Karpas-422 (cell line): ENCODE measurements at places on chromosomes 7 and 10. TPM values are rescaled to one million over a fixed set of nuclear protein-coding genes. Genes with fewer than 3 reads are reported as not detected.

The DIP2C gene
- total RNA-seq = 0.11 TPM in 1 of 2 replicates, not detected in the other

The SFXN3 gene
- total RNA-seq = 8.5 and 13.6 TPM in 2 replicates

- no peak for DNase-seq
Observed at GRCh38 chr7:122556873-122557542, 141.9 kb downstream of the RNF133 start.

- no peak for DNase-seq
Observed at GRCh38 chr10:35400595-35401268, 64.4 kb downstream of the CCNY start.

GRCh38 chr10:76299501-76299900 lies 868.1 kb downstream of the LRMDA start:
- DNase-seq = no peak

DNA sequence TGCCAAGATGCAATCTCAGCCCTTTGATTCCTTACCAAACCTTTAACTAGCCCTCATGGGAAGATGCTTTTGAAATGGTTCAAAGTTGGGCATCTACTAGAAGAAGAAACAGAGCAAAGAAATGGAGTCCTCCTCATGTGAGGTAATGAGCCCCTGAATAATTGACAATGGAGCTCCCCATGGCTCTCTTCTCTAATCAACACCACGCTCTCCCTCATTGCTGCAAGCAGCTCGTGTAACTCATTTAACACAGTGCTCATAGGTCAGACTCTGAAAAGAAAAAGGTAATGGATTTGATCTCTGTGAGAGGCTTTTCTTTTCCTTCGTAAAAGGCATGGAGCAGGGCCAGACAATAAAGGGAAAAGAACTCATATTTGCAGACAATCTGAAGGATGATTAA lies 312.8 kb downstream of the PHTF2 start:
- DNase-seq = no peak

The ST7 gene
- 2.8 and 4.6 TPM in 2 replicates for total RNA-seq

- no peak for DNase-seq
Observed at GRCh38 chr7:13933536-13933935, 55.9 kb downstream of the ETV1 start.

GRCh38 chr10:123597676-123598075 lies 68.5 kb upstream of the GPR26 start:
- no peak for DNase-seq

DNA sequence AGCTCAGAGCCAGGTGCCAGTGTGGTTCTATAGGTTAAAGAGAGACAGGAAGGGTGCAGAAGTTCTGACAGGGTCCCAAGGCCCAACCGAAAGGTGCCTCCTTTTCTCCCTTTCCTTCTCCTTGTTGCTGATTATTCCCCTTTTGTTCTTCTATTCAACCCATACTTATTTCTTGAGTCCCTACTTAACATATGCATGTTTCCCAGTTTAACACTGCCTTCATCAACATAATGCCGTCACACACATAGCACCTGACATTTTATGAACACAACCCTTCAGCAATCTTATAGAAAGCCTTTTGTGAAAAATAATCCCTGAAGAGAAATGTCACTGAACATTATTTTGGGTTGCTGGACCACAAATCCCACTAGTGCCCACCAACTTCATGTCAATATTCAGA lies 39.1 kb downstream of the SORBS1 start:
- DNase-seq = no peak

DNA sequence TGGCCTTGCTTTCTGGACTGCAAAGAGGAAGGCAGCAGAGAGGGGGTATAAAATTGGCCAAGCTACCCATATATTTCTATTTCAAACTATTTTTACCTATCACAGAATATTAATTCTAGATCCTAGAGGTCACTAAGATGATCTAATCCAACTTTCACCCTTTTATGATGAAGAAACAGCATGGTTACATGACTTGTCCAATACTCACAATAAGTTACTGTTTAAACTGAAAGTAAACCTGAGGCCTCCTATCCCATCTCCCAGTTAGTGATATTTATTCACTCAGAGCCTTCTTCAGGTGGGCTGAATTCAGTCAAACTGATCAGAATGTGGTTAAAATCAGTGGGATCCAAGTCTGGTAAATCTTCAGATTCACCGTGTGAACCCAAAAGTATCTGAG lies 1345.1 kb downstream of the XPNPEP1 start:
- no peak for DNase-seq

GRCh38 chr7:51034521-51035264 lies 252.0 kb upstream of the GRB10 start:
- DNase-seq = no peak

DNA sequence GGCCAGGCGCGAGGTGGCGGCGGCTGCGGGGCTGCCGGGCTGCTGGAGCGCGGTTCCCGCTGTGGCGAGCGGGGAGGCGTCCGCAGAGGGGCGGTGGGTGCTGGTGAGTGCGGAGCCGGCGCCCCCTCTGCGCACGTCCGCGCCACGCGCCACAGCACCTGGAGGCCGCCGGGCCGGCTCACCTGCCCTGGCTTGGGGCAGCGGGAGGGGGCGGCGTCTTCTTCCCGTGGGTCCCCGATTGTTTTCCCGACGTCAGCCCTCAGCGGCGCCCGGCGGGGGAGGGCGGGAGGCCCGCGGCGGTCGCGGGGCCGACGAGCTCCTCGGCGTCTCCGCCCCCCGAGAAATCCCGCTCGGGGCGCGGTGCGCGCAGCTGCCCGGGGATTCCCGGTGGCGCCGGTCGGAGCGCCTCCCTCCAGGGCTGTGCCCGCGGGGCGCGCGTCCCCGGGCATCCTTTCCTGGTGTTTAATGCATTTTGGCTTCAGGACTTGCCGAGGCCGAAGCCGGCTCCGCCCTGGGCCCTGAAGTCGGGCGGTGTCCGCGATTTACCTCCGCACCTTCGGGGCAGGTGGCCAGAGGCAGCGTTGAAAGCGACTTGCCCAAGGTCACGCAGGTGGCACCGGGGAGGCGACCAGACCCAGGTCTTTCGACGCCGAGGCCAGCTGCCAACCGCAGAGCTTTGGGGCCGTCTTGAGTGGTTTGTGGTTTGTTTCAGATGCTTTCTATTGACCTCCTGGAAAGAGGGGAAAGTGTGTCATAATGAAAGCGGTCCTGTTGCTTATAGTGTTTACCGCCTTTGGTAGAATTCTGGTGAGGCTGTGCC lies 561 bp downstream of the PLEKHA1 start:
- no peak for DNase-seq

GRCh38 chr10:58851606-58852005 lies 324.8 kb upstream of the PHYHIPL start:
- DNase-seq = no peak

DNA sequence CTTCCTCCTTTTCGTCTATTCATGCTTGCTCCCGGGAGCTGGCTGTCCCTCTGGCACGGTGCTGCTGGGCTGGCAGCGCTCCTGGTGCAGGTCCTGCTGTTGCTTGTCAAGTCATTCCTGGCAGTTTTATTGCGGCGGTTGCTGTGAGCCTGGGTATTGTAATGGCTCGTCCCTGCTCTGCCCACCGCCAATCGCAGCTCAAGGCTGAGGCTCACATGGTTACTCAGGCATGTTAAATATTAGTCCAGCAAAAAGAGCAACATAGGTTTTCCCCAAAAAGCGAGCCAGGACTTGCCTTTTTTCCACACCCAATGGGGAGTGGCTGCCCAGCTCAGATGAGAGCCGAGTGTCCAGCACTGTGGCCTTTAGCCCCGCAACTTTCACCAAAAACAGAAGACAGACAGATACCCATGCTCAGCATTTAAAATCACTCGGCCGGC lies 492.9 kb upstream of the FOXK1 start:
- DNase-seq = no peak

DNA sequence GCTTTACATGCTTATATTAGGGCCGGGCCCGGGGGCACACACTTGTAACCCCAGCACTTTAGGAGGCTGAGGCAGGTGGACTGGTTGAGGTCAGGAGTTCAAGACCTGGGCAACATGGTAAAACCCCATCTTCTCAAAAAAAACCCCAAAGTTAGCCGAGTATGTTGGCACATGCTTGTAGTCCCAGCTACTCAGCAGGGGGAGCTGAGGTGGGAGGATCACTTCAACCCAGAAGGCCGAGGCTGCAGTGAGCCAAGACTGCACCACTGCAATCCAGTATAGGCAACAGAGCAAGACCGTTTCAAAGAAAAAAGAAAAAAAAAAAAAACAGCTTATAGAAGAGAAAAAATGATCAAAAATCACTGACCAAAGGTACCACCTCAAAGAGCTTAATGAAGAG lies 63.1 kb downstream of the AMZ1 start:
- no peak for DNase-seq

The SLC26A5 gene
- not detected in 2 replicates for total RNA-seq

DNA sequence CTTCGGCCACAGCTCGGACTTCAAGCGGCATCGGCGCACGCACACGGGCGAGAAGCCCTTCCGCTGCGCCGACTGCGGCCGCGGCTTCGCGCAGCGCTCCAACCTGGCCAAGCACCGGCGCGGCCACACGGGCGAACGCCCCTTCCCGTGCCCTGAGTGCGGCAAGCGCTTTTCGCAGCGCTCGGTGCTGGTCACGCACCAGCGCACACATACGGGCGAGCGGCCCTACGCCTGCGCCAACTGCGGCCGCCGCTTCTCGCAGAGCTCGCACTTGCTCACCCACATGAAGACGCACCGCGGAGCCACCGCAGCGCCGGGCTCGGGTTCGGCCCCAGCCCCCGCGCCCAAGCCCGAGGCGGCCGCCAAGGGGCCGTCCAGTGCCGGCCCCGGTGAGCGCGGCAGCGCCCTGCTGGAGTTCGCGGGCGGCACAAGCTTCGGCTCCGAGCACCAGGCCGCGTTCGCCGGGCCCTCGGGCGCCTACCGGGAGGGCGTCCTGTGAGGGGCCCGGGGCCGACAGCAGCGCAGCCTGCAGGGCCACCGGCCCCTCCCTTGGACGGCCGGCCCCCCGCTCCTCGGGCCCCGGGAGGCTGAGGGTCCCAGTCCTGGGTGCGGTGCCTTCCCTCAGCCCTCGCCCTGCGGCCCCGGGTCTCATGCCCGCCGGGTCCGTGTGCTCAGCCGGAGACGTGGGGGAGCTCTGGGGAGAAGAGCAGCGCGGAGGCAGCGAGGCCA lies 17.2 kb downstream of the ZNF316 start:
- no peak for DNase-seq

DNA sequence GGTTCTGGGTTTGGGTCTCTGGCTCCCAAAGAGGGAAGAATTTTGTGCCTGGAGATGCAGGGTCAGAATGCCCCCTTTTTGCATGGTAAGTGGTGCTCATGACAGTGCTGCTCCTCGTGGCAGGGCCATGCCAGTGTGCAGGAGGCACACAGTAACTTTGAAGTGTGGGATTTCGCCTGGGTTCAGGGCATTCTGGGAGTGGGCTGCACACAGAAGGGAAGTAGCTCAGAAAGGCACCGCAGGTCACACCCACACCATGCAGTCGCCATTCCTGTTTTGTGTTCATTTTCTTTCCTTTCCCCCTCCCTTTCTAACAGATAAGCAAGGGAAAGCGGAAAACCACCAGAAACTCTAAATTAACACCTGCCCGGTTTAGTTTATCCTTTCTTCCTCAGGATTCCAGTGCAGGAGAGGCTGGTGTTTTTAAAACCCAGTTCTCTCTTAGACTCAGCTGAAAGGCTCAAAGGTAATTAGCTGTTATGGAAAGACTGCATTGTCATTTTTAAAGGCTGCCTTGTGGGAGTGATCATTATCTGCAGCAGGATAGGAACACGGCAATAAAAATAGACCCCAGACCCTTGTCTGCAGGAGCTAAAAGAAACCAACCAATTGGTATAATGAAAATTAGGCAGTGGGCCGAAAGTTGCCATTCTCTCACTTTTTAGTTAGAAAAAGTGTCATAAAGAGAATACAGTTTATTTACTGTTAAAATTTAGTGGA lies 50.2 kb downstream of the EEPD1 start:
- no peak for DNase-seq

The BLOC1S2 gene
- 65.1 and 121 TPM in 2 replicates for total RNA-seq

- DNase-seq = no peak
Observed at GRCh38 chr7:128164061-128164954, 76.8 kb upstream of the LEP start.

- DNase-seq = peak; percentile 63
Observed at GRCh38 chr7:113143486-113144257, 25.3 kb upstream of the SMIM30 start.

DNA sequence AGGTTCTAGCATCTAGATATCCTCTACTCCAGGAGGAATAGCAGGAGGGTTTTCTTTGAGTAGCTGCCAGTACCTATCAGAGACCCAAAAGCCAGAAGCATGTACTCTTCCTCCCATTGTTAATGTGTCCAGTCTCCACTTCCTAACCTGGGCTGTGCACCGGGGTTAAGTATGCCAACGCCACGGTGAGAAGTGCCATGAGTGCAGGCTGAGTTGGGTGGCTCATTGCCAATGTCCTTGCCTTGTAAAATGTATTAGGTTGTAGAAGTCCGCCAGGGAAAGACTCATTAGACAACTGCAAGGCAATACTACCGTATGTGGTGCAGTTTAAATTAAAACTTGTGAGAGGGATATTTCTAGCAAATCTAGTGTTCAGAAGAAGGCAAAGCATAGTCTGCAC lies 55.0 kb upstream of the PRR15 start:
- no peak for DNase-seq

DNA sequence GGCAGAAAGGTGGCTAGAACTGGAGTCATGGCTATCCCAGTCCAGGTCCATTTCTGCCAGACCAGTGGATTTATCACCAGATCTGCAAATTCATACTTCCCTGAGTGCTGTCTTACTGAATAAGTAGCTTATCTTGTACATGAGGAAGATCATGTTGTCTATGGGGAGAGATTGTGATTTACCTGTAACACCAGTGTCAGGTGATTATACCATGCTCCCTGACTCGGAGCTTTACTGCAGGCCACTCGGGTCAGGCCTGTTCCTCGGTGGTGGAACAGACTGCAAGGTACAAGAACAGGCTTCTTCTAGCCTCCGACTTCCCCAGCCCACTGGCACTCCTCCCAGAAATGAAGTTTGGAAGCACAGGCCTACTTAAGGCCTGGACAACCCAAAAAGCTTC lies 42.6 kb upstream of the DLG5 start:
- no peak for DNase-seq

The GIMAP7 gene
- not detected in 2 replicates for total RNA-seq

The ZNF365 gene
- not detected in 2 replicates for total RNA-seq

The TMEM139 gene
- total RNA-seq = not detected in 2 replicates

GRCh38 chr7:117982071-117983055 lies 109.1 kb upstream of the CTTNBP2 start:
- DNase-seq = no peak

DNA sequence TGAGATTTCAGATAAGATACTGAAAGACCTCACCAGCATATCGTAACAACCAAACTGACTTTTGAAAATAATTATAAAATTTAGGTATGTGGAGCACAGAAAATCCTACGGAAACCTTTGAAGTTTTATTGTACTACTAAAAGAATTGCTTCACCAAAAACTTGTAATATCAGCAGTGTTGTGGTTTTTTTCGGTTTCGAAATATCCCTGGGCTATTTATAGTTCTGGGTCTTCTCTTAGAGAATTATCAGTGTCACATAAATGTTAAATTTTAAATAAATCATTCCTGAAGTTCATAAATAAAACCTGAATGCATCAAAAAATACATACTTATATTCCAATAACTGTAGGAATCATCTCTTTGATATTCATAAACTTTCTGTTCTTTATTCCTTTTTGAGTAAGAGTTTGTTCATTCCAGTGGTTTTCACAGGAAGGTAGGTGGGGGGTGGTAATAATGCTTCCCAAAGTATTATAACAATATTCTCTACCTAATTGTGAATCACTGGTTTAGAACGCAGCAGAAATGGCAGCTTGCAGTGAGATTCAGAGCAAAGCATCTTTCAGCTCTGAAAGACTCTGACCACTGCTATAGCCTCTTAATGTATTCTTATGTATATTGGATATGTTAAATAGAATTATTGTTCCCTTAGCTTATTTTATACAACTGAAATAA lies 60.2 kb downstream of the ZNF277 start:
- DNase-seq = no peak

GRCh38 chr7:109890622-109891021 lies 1200.3 kb upstream of the LRRN3 start:
- DNase-seq = no peak

The TMEM140 gene
- 0.86 and 2.8 TPM in 2 replicates for total RNA-seq

- DNase-seq = no peak
Observed at GRCh38 chr7:25503306-25503705, 275.0 kb upstream of the NPVF start.
